ENCODE measurements at places on chromosomes 11 and 22.

- no peak for DNase-seq
These were observed 10.6 kb downstream of the MUC5B start for GRCh38 chr11:1233351-1234053.

DNA sequence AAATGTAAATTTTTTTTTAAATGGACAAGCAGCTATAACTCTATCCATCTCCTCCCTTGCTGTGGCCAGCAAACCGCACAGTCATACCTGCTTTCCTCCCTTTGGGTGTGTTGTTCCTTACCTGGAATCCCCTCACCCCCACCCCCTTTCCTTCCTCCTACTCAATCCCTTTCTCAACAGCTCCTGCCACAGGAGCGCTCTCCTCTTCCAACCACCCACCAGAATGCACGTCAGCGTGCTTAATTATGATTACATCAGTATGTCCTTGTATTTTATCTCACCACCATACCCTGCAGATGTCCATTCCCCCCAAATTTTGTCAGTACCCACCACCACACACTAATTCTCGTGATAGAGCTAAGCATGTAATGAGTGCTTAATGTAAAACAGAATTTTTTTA lies 60.9 kb upstream of the LMO2 start:
- DNase-seq: no peak

DNA sequence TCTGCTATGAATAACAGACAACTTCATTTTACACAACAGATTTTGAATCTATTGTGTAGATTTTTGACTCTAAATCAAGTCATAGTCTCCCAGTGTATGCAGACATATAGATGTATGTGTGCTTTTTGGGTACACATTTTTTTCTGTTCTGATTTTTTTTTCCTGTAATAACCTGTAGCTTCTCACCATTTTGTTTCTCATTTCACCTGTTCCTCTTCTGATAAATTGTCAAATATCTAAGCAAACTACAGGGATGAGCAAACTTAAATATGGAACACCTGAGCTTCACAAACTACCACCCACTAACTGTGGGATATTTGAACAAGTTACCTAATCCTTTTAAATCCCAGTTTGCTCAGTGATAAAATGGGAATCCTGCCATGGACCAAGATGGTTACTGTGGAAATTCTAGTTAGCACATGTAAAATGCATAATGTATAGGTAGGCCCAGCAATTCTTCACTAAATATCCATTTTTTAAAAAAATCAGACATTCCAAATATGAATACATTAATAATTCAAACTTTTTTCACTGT lies 15.7 kb downstream of the LGR4 start:
- no peak for DNase-seq

DNA sequence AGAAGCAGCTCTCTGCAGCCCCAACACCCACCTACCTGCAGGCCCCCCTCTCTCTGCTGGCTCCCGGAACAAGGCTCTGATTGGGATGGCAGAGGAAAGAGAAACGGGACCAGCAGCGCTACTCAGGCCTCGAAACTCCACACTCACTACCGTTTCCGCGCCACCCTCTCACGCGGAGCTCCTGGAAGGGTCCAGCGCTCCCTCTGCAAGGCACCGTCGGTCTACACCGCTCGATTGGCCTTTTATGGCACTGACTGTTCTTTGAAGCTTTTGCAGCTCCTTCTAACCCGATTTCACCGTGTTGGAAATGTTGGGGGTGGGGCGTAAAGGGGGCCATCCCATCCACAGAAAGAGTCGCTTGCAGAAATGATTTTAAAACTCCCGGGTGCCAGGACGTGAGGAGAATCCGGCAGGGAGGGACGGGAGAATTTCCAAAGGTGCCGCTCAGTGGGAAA lies 323 bp upstream of the PANX1 start:
- no peak for DNase-seq

- peak; percentile 79 for DNase-seq
These were observed 113.1 kb upstream of the HSD17B12 start for GRCh38 chr11:43567396-43567975.

DNA sequence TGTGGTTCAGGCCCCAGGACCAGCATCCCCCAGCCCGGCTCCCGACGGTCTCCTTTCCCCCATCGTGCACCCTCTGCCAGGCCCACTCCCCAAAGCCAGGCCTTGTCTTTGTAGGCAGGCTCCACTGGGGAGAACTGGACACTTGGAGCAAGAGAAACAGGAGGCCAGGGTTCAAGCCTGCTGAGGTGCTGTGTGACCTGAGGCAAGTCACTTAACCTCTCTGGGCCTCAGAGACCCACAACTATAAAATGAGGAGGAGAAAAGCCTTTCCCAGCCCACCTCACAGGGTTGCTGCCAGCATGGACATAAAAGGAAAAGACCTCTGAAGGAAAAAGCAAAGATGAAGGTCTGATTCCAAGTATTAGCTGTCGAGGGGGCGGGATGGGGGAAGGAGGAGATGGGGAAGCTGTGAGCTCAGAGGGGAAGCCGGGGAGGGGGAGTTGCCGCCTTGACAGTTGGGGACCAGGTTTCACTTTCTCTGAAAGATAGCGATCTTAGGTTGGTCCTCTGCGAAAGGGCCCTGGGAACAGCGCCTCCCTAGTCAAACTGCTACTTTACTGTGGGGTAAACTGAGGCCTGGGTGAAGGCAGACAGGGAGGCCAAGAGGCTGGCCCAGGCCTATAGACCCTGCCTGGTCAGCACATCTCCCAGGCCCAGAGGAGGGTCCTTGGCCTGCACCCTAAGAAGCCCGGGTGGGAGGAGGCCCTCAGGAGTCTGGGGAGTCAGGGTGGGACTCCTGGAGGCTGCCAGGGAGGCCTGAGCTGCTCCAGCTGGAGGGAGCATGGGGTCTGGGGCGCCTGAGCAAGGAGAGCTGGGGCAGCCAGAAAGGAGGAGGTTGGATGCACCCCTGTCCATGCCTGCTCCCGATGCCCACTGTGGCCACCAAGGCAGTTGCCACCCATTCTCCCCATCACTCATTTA lies 991 bp upstream of the OSM start:
- no peak for DNase-seq

- DNase-seq: peak; percentile 35
These were observed 78.9 kb downstream of the SFI1 start for GRCh38 chr22:31575190-31575589.

- no peak for DNase-seq
These were observed 117.0 kb downstream of the SLC1A2 start for GRCh38 chr11:35302398-35302797.

DNA sequence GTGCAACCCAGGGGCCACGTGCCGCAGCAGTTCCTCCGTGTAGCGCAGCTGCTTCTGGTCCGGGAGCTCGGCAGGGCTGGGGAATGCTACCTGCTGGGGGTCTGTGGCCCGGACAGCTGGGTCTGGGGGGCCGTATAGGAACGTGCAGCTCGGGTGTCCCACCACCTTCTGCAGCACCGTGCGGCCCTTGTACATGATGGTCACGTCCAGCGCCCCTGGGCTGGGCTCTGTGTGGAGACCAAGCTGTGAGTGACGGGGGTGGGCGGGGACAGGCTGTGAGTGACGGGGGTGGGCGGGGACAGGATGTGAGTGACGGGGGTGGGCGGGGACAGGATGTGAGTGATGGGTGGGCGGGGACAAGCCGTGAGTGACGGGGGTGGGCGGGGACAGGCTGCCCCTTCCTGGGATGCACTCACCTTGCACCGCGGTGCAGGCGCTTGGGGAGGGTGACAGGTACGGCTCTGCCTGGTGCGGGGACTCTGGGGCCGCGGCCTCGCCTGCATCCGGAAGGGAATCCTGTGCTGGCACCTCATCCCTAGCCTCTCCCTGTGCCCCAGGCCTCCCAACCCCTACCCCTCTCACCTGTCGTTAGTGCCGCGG lies 2.3 kb downstream of the IRF7 start:
- DNase-seq: peak; percentile 60

DNA sequence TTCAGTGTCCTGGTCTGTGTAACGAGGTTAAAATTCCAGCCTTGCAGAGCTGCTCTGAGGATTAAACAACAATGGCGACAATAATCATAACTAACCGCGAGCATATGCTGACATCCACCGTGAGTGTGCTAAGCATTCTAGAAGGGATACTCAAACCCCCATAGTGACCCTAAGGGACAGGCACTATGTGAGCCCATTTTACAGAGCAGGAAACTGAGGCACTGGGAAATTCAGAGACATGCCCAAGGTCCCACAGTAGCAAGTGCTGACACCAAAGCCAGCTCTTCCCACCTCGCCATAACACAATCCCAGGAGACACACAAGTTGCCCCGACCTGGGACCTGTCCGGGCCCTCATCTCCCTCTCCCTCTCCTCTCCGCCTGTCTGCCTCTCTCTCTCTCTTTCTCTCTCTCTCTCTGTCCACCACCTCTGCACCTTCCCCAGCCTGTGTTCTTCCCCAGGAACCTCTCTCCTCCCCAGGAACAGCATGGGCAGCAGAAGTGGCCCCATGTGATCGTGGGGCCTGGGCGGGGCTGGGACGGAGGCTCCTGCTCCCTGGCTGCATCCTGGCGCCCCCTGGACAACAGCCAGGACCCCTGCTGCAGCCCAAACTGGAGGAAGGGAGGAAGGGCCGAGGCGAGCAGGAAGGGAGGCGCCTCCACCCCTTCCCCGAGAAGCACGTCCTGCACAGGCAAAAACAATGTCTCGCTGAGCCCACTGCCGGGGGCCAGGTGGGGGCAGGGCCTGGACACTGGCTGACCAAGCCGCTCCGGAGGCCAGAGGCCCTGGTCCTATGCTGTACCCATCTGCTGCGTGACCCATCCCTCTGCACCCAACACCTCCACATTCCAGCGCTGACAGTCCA lies 14.8 kb upstream of the MFNG start:
- no peak for DNase-seq

GRCh38 chr11:70810133-70810532 lies 411.8 kb downstream of the CTTN start:
- DNase-seq: no peak

GRCh38 chr11:69971741-69972140 lies 106.4 kb upstream of the ANO1 start:
- DNase-seq: no peak

GRCh38 chr11:115505175-115505574 lies 960 bp upstream of the CADM1 start:
- DNase-seq: no peak

DNA sequence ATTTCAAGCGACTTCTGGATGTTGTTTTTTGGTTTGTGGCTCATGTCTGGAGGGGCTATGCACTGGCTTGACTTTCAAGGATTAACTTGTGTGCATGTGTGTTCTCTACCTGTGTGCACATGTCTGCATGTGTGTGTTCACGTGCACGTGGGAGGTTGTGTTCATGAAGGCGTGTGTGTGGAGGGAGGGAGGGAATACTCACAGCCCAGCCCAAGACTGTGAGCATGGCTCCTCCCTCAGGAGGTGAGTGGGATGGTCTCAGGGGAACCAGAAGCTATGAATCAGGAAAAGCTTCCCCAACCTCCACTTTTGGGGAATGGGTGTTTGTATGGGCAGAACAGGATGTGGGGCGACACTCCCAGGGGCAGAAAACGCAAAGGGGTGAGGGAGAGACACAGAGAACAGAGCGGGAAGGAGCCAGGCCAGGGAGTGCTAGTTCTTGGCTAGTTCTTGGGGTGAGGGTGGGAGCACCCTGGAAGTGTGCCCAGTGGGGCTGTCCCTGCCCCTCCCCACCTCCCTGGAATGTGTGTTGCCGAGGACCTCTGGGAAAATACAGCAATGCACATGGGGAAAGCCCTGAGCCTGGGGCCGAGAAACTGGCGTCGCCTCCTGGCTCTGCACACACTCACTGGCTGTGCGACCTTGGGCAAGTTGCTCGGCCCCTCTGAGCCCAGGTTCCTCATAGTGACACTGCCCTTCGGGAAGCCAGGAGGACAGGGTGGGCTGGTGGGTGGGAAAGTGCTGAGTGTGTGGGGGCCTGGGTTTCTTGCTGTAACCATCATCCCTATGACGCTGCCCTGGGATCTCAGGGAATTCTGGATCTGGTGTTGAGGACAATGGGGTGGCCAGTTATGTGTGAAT lies 16.9 kb upstream of the ALX4 start:
- DNase-seq: no peak
